ENCODE measurements at places on chromosomes 6 and 20.
A peak's percentile ranks its signal among the peaks of the same experiment; 100 is the strongest.

- peak; percentile 25 for DNase-seq
These were observed 33.3 kb downstream of the EPB41L2 start for GRCh38 chr6:131029626-131030297.

GRCh38 chr6:81031416-81031815, 721.1 kb downstream of the TENT5A start:
- DNase-seq, result peak; percentile 13

DNA sequence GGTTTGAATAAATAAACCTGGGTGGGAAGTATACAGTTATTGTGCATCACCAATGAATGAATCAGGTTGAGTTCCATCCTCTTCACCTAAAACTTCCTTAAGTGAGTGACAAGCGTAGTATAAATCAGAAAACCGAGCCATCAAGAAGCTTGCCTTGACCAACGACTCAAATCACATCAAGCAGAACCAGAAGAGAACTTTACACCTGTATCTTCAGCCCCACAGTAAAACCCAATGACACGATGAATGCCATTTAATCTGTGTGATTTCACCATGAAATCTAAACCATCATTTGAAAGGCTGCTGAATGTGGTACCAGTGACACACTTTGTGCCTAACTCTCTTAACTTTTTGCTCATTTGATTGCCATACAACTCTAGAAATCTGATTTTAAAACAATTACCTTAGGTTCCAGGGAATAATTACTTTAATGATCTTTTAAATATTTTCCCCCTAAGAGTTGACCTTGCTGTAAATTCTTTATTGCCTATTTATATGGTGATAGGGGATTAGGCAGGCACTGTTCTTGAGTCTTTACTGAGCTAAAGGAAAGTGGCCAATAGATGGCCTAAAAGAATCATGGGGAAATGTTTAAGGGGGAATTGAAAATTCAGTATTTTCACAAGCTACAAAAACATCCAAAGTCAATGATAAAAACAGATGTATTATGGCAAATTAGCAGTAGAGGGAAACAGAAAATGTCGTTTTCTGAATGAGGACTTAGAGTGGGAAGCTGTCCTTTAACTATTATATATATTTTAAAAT, 152.0 kb upstream of the EYA4 start:
- DNase-seq, result no peak

DNA sequence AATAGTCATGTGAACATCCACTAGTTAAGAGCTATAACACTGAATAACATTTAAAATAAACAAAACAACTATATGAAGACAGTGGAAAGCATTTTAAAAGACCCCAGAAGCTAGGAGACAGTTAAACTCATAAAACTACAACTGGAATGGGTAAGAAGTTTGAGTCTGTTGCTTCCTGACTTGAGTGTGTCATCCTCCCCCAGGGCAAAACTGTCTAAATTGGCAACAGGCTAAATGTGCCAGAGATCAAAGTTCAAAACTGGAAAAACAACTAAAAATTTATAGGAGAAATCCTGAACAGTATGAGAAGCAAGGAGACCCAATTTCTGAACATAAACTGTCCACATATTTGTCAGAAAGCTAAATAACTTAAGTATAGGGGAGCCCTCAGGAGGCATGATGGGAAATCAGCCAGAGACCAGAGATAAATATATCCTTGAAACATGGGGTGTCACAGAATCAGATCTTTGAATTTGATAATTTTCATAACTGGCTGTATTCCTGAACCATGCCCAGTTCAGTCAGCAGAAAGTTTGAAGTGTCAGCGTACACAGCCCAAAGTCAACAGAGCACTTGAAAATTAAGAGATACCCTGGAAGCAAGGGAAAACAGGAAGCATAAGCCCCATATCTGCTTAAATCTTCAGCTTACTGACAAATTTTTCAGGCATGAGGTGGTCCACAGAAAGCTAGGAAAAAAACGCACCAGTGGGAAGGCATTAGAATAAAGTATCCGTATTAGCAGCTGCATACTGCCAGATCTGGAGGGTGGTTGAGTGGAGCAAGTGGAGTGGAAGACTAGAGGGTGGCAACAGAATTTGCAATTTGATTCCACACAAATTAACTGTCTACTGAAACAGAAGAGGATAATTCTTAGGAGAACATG, 516.1 kb upstream of the MAN1A1 start:
- no peak for DNase-seq

GRCh38 chr6:138726066-138726756, 47.4 kb upstream of the CCDC28A start:
- DNase-seq, result no peak

GRCh38 chr6:35698858-35699257, 10.1 kb upstream of the FKBP5 start:
- DNase-seq, result no peak
